ENCODE measurements at places on chromosomes 5 and 9. TPM values are rescaled to one million over a fixed set of nuclear protein-coding genes. Genes with fewer than 3 reads are reported as not detected.

GRCh38 chr9:121026260-121026691 lies 23.8 kb downstream of the C5 start:
- no peak for DNase-seq

- DNase-seq = no peak
These were observed 534.1 kb upstream of the SGCD start for GRCh38 chr5:155792873-155793272.

GRCh38 chr5:100023536-100023935 lies 511.6 kb upstream of the FAM174A start:
- DNase-seq = no peak

Gene IFNA13
- total RNA-seq = not detected

Gene MYORG
- total RNA-seq = 2.4 TPM

Gene ZNF366
- 2.9 TPM for total RNA-seq

Gene POC5
- total RNA-seq = 26.5 TPM

- DNase-seq = no peak
These were observed 23.6 kb downstream of the OLFML2A start for GRCh38 chr9:124800306-124801259.

Gene PCDHB16
- 3.3 TPM for total RNA-seq

DNA sequence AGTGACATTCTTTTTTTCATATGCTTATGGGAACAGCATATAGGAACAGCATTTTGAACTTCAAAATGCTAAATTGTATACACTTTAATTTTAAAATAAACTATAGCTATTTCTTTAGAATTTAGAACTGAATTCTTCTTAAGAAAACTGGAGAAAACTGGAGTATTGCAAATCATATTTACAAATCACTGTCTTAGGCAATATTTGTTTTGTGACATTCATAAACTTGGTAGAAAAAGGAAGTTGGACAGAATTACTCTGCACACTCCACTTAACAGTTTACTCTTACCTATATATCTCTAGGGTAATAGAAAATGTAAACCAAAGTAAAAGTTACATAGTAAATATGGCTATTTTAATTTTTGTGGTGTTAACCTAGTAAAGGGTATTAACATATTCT lies 3.1 kb downstream of the DMRTA1 start:
- DNase-seq = no peak

- peak; percentile 64 for DNase-seq
These were observed 59.5 kb upstream of the PCA3 start for GRCh38 chr9:76704593-76705204.

DNA sequence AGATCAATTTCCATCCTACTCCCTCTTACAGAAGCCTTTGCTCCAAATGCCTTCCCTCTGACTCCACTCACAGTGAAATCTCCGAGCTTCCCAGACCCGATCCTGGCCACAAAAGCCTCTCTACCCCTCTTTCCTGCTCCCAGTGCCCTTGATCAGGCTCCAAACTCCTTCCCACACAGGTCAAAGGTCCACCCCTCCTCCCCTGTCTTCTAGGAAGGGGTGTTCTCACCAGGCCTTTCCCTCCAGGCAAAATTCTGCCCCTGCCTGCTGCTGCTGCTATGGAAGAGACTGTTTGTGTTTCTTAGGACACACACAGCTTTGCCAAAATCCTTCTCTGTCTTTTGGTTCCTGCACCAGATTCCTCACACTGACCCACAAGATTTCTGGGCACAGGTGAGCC lies 85.8 kb upstream of the ALDH1A1 start:
- DNase-seq = no peak

- peak; percentile 63 for DNase-seq
These were observed 52.8 kb downstream of the CAST start for GRCh38 chr5:96714951-96715451.

DNA sequence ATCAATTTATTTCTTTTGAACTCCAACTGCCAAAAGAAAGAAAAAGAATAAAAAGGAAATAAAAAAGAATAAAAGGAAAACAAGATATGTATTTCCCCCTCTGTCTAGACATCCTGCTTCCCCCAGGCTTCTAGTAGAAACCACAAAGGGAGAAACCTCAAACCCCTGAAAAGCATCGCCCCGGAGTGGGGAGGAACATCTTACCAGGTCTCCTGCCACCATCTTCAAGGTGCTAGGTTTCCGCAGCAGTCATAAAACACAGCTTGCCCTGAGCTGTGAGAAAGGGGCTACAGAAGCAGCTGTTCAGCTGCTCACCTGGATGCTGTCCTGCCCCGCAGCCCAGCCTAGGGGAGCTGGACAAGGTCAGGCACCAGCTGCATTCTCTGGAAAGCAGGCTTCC lies 487.7 kb downstream of the GADD45G start:
- DNase-seq = no peak

Gene SLC6A3
- total RNA-seq = not detected

- no peak for DNase-seq
These were observed 38.3 kb downstream of the RETREG1 start for GRCh38 chr5:16578474-16578883.
